ENCODE measurements at places on chromosomes 3 and 15. TPM values are rescaled to one million over a fixed set of nuclear protein-coding genes. Genes with fewer than 3 reads are reported as not detected.
A peak's percentile ranks its signal among the peaks of the same experiment; 100 is the strongest.

TIMP4 gene
- 170 TPM for total RNA-seq

EAF2 gene
- 11.4 TPM for total RNA-seq

OXNAD1 gene
- total RNA-seq, result 22.8 TPM

BBX gene
- total RNA-seq, result 70.8 TPM

SLCO3A1 gene
- 8.5 TPM for total RNA-seq

CAPN7 gene
- total RNA-seq, result 79.0 TPM

HIGD2B gene
- total RNA-seq, result not detected

PEX5L gene
- total RNA-seq, result 0.48 TPM

IL16 gene
- total RNA-seq, result 20.3 TPM

DNA sequence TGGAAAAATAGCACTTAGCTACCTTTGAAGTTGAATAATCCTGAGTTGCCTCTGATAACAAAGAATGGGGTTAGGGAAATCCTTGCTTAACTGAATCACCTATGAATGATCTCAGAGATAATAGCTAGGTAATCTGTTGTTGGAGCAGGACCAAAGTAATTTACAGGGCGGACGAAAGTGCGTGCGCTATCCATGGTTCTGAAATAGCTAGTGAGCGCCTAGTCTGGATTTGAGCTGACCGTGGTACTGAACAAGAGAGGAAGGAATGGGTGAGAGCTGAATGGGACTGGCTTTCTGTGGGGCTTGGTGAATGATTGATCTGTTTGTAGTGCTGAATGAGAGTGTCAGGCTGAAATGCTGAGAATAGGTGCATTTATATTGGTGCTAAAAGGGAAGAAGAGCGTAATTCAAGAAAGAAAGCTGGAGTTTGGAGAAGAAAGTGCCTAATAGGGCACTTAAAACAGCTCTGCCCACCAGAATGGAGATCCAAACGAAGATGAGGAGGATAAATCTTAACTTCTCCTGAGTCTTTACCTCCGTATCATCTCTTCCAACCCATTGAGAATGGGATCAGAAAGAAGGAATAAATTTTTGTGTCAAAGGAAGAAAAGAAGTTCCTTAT, 10.1 kb downstream of the SCN10A start:
- no peak for DNase-seq

GRCh38 chr3:136385457-136385856, 135.3 kb downstream of the PCCB start:
- DNase-seq, result no peak

GRCh38 chr15:71334873-71335272, 219.6 kb downstream of the THSD4 start:
- DNase-seq, result no peak

- DNase-seq, result peak; percentile 61
These were observed at the start of gene CD276 for GRCh38 chr15:73683777-73684580. Gene CD276 (plus strand): TSS chr15:73684383. CDS start chr15:73699640, 15,257 bp downstream.

DNA sequence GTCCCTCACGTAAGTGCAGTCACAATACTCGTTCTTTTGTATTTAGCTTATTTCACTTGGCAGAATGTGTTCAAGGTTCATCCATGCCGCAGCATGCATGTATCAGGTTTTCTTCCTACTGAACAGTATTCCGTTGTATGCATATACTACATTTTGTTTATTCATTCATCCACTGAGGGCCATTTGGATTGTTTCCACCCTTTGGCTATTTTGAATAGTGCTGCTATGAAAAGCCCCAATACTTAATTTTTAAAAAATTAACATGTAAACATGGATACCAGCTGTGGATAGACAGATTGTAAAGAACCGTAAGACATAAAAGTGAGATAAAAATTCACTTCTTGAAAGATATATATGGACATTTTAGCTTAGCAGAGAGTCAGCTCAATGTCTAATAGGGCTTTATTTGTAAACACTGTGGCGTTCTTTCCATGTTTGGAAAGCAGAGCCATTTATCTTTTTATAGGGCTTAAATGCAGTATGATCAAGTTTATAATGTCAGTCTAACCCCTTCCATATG, 115.9 kb downstream of the VPS8 start:
- no peak for DNase-seq

- DNase-seq, result no peak
These were observed 25.6 kb downstream of the KNG1 start for GRCh38 chr3:186742618-186743380.

DNA sequence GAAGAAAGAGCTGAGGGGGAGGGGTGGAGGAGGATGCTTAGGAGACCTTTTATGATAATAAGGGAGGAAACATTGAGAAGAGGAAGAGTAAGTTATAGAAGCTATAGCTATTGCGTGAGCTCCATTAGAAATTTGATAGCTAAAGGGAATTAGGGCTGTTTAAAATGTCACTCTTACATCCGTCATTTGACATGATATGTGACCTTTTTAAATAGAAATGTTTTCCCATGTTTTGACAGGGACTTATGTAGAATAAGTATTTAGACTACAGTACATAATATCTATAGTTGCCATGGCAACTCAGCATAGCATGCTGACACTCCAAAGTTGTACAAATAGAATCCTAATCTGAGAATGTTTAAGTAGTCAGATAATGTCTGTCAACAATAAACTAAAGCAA, 19.2 kb downstream of the RAD51 start:
- no peak for DNase-seq

- no peak for DNase-seq
These were observed 90.7 kb downstream of the MYLK start for GRCh38 chr3:123793425-123793824.

DNA sequence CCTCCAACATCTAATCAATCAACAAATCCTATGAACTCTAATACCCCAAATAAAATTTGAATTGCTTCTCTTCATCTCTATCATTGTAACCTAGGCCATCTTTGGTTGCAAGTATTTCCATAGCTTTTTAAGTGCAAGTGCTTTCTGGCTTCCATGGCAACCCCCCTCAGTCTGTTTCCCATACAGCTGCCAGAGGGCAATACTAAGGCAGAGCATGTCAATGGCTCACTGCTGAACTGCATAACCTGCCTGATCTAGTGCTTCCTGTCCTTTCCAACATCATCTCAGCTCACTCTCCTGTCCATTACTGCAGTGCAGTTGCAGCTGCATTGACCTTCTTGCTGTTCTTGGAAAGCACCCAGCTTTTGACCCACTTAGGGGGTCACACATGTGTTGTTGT, 198.4 kb downstream of the WNT5A start:
- DNase-seq, result no peak

DNA sequence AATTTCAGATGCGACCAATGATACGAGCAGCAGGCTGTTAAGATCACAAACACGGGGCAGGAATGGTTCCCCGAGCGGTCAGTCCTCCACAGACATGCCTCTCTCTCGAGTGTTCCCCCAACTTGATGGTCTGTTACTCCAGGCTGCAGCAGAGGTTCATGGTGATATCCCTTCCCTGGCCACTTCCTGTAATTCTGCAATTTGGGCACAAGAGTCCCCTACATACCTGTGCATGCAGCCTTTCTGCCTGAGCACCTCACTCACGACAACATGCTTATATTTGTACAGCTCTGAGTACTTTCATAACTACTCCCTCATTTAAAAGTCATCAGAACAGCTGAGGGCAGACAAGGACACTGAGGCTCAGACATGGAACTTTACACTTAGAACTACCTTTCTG, 408.1 kb upstream of the NR2F2 start:
- DNase-seq, result no peak

GRCh38 chr15:86016750-86017149, 62.9 kb upstream of the AGBL1 start:
- DNase-seq, result no peak

DNA sequence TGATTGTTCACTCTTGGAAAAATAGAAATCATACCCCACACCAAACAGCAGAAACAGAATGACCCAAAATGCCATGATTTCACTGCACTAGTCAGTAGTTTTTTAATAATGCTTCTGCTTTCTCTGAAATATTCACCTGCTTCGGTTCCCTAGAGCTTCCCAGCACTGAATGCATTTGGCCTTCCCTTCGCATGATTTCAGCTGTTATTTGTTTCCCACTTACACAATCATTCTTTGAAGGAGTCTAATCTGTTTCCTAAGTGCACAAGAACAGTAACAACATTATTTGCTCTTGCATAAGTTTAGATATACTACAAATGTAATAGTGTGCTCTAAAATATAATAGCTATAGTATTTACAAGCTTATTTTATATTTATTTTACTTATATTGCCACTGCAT, 178.7 kb downstream of the STAC start:
- no peak for DNase-seq

GRCh38 chr15:78105476-78106241, 13.3 kb downstream of the SH2D7 start:
- DNase-seq, result no peak

DNA sequence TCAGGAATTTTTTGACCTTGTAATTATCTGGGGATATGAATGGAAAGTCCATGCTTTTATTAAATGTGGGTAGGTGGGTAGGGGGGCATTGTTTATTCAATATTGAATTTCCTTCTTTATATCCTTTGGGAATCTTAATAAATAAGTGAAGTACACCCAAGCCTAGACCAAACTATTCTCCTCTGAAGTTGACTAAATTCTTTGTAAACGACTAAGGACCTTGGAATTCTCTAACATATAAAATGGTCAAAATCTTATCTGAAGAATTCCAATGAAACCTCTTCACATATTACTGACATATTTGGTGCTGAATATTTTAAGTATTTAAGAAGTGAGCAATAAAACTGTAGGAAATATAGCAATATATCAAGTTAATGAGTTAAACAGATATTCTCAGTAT, 1432.1 kb upstream of the GBE1 start:
- no peak for DNase-seq

GRCh38 chr3:140552898-140553297, 125.0 kb upstream of the TRIM42 start:
- DNase-seq, result no peak

GRCh38 chr3:10468613-10469354, 36.6 kb downstream of the ATP2B2 start:
- DNase-seq, result no peak

DNA sequence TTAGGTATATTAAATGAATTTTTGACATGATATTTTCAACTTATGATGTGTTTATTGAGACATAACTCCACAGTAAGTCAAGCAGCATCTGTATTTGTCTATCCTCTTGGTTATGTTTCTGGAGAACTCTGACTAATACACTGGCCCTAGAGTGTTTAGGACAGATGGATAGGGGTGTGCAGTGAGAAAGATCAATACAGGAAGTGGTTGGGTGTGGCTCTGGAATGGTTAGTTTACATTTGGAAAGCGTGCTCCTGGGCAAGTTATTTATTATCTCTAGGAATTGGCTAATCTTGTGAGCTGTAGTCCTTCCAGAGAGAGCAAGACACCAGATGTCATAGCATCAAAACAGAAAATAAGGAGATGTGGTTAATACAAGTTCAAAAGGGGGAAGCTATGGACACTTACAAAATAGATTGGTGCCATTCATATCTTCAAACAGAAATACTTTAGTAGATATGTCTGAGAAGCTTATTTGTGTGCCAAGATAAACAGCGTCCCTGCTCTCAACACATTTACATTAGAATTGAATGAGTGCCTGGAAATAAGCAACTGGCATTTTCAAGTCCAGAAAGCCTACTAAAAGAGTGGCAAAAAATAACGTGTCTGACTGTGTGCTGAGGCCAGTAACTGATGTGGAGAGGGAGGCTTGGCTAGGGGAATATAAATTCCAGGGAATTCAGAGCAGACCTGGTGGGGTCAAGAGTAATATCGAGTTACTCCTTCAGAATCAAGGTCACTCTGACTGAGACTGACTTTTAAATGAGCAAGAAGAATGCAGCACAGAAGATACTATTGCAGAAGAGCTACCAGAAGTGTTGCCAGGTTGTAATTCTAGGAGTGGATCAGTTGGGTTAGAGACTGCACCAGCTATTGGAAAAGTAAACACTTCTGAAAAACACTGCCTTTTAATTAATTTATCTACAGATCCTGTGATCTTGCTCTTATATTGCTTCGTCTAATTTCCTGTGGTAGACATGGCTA, 33.4 kb upstream of the PLAAT1 start:
- no peak for DNase-seq

GRCh38 chr3:194125442-194125841, 10.5 kb upstream of the HES1 start:
- no peak for DNase-seq

GRCh38 chr15:47908486-47908885, 191.2 kb downstream of the SEMA6D start:
- no peak for DNase-seq

GRCh38 chr3:37772773-37773354, 88.8 kb upstream of the CTDSPL start:
- DNase-seq, result no peak

DNA sequence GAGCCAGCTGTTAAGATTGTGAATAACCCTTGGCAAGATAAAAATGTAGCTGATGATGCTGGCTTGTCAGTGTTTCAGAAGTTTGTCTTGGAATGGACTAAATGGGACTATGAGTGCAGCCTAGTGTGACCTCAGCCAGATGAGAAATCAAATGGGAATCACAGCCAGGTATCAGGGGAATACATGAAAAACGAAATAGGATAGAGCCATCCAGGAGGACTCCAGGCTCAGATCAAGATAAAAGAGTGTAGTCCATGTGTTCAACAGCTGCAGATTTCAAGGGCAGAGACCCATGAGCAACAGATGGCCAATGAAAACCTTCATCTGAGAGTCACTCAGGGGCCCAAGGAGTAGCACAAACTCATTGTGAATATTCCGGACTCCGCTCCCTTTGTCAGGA, 1080.9 kb upstream of the CADM2 start:
- no peak for DNase-seq

DNA sequence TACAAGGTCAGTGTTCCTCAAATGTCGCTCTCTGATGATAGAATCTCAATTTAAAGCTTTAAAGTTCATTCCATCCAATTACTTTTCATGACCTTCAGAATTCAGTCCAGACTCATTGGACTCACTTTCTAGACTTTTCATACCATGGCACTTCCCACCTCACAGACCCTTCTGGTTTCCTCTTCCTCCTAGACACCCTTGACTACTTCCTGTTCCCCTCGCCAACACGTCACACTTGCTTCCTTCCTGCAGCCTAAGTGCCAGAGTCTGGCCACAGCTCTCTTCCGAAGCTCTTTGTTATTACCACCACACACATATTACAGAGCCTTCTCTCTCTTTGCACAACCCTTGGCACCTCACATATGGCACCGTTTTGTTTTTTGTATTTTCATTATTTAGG, 59.1 kb upstream of the UMPS start:
- DNase-seq, result no peak

- no peak for DNase-seq
These were observed 151.8 kb downstream of the KCNAB1 start for GRCh38 chr3:156271995-156272719.

GRCh38 chr3:112759681-112760080, 87.0 kb downstream of the CD200R1L start:
- DNase-seq, result no peak
